ENCODE measurements at places on chromosomes 13 and 19.

DNA sequence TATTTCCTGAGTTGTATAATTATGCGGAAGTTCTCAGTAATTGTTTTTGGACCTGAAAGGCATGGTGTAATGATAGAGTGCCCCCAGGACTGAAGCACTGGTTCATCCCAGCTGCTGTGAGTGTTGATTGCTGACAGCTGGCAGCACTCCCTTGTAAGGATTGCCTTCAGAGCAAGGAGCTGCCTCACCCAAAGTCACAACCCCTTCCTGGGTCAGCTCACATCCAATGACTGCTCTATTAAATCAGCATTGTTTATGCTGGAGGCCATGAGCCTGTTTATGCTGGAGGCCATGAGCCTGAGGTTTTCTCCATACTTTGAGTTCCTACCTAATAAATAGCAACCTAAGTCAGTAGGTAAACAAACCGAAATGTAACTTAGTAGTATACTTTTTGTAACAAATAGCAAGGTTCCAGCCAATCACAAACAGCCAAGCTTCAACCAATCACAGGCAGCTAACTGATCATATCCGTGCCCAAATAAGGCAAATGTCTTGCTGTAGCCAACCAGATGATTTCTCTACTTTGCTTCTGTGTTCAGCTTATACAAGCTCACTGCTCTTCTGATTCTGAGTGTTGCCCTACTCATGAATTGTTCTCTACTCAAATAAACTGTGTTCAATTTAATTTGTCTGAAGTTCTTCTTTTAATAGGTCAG, 11.7 kb upstream of the SPACA6 start:
- DNase-seq: no peak

DNA sequence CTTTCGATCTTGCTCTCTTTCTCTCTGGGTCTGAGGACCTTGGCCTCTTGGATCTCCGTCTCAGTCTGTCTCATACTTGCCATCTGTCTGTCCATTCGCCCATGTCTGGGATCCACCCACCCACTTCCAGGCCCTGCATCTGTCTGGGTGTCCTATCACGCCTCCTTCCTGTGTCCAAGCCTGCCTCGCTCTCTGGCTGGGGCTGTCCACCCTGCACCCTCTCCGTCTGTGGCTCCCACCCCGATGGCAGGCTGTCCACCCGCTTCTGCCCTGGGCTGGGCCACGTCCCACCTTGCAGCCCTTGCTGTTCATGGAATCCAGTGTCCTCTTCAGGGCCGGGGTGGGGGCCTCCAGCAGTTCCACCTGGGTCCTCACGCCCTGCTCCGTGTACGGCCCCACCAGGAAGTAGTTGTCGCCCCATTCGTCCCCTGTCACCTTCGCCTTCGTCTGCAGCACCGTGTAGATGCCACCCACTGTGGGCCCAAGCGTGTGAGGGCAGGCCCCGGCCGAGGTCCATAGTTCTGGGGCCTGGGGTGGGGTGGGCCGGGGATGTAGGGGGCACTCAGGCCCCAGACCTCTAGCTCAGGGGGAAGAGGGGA, 2.0 kb downstream of the GYS1 start:
- no peak for DNase-seq

GRCh38 chr13:39039041-39039440, 785 bp downstream of the NHLRC3 start:
- no peak for DNase-seq

GRCh38 chr13:98207416-98207815, 30.3 kb upstream of the RNF113B start:
- no peak for DNase-seq

DNA sequence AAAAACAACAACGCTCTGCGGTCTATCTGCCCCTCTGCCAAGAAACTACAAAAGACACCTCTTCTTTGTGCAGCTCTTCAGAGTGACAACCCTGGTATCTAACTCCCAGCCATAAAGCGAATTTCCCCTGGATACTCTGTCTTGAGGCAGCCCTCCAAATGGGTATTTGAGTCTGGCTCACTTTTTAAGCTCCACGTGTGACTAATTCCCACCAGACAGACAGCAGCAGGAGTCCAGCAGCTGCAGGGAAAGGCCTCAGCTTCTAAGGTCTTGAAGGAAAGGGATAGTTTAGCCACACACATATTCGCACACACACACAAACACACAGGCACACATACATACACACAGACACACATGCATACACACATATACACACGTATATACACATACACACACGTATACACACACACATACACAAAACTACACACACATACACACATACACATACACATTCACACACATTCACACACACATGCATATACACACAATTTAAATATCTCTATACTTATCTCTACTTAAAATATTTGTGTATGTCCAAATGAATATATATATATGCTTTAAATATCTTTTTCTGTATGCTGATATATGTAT, 188.8 kb downstream of the TSHZ3 start:
- no peak for DNase-seq

- DNase-seq: no peak
Observed at GRCh38 chr19:58311345-58311865, 6.2 kb downstream of the ERVK3-1 start.

DNA sequence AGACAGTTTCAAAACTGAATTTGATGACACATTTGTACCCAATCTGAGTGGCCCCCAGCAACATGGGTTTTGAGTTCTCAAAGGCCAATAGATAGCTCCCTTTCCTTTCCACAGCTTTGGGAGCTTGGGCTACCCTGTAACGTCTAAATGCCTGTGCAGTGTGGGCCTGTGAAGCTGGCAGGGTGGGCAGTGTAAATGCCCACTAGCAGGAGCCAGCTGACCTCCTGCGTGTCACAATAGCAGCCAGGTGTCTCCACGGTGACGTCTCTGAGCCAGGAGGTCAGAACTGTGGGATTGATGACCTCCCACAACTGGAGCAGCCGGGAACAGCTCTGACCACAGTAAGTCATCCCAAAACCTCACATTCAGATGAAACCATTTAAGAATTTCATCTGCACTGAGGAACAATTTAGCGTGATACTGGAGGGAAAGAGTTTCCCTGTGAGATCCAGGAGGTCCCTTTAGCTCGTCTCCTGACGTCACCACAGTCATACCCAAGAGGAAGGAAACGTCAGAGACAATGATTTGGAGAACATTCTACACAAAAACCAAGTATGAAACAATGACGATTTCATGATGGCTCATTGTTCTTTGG, at the start of gene IPO5:
IPO5 (plus strand) TSS at position 300 of the 595 bp plus-strand sequence. CDS start 23,022 bp downstream, outside the sequence.
- no peak for DNase-seq

DNA sequence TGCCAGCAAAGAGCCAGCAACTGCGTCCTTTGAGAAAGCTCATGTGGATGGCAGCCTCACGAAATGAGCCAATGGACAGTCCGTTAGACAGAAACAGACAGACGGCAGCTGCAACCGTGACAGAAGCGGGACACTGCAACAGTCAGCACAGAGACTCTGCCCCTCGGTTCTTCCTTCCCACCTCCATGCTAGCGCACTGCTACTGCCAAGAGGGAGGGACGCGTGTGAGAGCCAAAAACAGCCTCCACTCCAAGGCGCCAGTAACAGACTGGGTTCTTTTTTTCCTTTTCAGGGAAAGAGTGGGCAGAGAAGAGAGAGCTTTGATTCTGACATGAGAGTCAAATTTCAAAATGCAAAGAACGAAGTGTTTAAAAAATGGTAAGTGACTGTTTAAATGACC, 77.5 kb downstream of the SERP2 start:
- DNase-seq: no peak

DNA sequence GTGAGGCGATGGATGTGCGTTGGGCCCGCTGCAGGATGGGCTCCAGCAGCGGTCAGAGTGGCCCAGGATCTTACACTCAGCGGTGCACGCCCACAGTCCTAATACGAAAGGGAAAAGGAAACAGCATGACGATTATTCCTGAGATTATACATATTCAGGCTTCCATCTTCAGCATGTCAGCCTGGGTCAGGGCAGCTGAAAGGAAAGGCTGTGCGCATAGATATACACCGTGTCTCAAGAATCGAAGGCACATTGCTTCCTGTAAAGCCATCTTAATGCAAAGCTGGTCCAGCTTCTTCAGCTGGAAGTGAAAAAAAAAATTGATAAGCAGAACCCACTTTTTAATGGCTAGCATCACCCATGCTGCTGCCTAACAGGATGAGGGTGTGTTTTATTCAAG, 3.6 kb downstream of the PCDH8 start:
- no peak for DNase-seq

GRCh38 chr13:76790980-76791819, 95.0 kb downstream of the KCTD12 start:
- no peak for DNase-seq

DNA sequence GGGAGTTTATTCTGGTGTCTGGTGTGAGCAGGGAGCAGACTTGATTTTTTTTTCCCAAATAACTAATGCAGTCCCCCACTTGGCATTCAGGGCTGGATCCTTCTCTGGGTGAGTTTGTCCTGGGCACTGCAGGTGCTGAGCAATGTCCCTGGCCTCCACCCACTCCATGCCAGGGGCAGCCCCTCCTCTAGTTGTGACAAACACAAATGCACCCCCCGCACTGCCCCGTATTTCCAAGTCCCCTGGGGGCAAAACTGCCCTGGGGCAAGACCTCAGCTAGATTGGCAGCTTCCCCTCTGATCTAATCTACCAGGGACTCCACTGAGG, 6.4 kb downstream of the MOB3A start:
- DNase-seq: no peak

DNA sequence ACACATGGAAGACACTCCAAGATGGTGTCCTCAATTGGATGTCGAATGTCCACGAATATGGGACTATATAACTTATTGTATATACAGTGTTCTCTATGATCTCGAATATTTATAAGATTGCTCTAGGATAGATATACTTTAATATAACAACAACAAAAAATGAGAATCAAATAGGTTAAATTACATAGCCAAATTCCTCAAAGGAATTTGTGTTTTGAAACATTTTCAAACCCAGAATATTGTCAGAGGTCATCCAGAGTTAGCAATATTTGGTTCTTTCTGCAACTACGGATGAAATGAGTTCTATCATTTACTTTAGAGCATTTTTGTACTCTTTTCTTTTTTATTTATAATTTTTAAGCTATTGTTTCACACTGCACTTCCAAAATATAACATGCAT, 857.8 kb downstream of the GPC5 start:
- DNase-seq: no peak

DNA sequence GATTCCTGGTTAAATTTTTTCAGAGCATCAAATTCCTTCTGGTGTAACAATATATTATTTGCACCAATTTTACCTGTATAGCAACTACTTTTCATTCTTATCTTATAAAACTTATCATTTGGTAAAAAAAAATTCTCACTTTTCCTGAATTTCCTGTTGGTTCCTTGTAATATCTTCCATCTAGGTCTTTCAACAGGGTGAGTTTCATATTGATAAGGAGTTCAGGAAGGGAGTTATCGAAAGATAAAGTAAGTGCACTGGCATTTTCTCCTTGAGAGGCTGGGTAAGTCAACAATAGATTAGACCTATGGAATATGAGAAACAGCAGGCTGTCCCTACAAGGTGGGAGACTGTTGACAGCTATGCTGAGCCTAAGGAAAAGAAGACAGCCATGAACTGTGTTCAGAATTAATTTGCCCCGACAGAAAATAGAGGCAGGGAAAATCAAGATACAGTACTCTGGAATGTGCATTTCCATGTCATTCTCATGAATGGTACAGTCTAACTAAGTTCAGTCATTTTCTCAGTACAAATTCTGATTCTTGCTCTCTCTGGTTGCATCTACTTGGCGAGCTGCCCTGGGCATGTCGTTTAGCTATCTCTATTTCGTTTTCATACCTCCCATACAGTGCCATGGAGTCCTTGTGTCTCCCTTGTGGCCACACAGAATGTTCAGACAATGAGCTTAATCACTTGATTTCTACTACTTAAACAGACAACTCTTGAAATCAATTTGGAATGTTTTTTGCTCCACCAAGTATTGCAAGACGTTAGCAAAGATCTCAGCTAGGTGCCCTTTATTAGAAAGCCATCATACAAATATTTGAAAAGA, 9.9 kb downstream of the IGFL1 start:
- DNase-seq: no peak

GRCh38 chr13:111614009-111614408, 293.6 kb downstream of the TEX29 start:
- DNase-seq: no peak

DNA sequence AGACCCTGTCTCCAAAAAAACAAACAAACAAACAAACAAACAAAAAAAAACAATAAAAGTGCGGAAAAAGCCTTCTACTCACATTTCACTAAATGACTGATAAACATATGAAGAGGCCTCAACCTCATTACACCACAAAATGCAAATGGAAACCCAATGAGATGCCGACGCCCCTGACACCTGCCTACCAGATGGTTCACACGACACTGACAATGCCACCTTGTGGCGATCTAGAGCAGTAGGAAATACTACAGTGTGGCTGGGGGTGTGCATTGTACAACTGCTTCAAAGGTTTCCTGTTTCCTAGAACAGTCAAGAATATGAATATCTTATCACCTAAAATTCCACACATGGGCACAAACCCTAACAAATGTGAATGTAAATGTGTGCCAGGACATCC, 14.0 kb downstream of the SCGB2B2 start:
- peak; percentile 3 for DNase-seq

DNA sequence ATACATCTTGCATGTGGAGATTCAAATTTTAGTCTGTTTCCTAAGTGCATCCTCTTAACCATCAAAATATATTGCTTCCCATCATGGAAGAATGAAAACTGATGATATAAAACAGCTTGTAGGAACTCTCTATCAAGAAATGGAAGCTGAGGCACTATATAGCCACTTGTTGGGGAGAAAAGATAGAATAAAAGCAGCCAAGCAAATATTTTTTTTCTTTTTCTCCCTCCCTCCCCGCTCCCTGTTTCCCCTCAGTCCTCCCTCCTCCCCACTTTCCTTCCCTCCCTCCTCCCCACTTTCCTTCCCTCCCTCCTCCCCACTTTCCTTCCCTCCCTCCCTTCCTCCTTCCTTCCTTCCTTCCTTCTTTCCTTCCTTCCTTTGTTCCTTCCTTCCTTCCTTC, 413.8 kb downstream of the GPC6 start:
- no peak for DNase-seq

- peak; percentile 98 for DNase-seq
Observed at GRCh38 chr19:50804420-50805272, 14.4 kb downstream of the ACP4 start.

DNA sequence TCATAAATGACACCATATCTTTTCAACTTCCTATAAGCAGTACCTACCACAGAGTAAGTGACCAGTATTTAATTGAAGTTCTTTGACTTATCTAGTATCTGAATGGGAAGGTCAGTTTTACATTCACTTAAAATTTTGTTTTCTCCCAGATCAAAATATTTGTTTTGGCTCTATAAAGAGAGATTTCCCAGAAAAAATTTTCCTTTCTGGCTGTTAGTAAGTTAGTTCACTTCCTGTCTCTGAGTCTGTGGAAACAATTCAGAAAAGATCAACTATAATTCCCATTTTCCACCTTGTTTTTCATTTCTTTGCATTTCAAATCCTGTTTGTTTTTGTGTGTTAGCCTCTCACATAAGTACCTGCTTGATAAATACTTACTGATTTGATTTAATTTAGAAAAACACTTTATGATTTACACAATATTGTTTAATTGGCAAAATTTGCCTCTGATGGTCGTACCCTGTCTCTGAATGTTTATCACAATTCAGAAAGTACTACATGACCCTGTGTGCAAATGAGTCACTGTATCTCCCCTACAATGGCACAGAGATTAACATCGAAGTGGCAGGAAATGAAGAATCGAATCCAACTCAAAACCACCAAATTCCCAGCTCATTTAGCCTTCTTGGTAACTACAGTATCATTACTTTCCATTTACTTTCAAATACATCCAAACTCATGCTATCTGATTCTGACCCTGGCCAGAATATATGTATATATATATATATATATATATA, 15.4 kb upstream of the MED4 start:
- no peak for DNase-seq

Measured in GDM1 (cell line).